ENCODE measurements at places on chromosomes 1 and 21. TPM values are rescaled to one million over a fixed set of nuclear protein-coding genes. Genes with fewer than 3 reads are reported as not detected.

ATP1A4 gene
- total RNA-seq, result not detected

GRCh38 chr1:107187399-107187798, 46.6 kb downstream of the NTNG1 start:
- no peaks in the 10 kb centered on the region for H3K4me1 ChIP-seq
- H3K27me3 ChIP-seq, result no peaks in the 10 kb centered on the region
- H3K27ac ChIP-seq, result no peak overlapping the region
- no peak overlapping the region for H3K4me3 ChIP-seq

GRCh38 chr1:69055194-69055593, 512.5 kb upstream of the LRRC7 start:
- DNase-seq, result no peak
- no peaks in the 10 kb centered on the region for H3K36me3 ChIP-seq
- H3K27ac ChIP-seq, result no peak overlapping the region
- H3K27me3 ChIP-seq, result no peaks in the 10 kb centered on the region

DNA sequence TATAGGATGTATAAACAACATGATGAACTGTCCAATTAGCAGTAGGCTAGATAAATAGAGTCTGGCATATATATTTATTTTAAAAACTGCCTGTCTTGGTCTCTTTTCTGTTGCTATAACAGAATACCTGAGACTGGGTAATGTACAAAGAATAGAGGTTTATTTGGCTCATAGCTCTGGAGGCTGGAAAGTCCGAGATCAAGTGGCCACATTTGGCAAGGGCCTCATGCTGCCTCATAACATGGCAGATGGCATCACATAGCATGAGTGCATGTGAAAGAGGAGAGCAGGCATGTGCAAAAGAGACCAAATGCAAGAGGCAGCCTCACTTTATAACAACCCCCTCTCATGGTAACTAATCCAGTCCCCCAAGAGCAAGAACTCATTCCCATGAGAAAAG, 6.0 kb downstream of the STYXL2 start:
- no peak overlapping the region for H3K27ac ChIP-seq
- no peak for DNase-seq
- H3K36me3 ChIP-seq, result no peaks in the 10 kb centered on the region
- H3K4me3 ChIP-seq, result no peak overlapping the region

GRCh38 chr21:14071902-14072734, 138.6 kb downstream of the LIPI start:
- H3K4me3 ChIP-seq, result no peak overlapping the region
- H3K4me1 ChIP-seq, result no peaks in the 10 kb centered on the region
- H3K27ac ChIP-seq, result no peak overlapping the region
- H3K36me3 ChIP-seq, result no peaks in the 10 kb centered on the region
- DNase-seq, result peak; percentile 20

- H3K27ac ChIP-seq, result peak overlapping the region; percentile 92
- peaks cover 7% of the 10 kb centered on the region for H3K27me3 ChIP-seq
- peak; percentile 43 for DNase-seq
Observed at GRCh38 chr1:52920791-52921291, 699 bp downstream of the ECHDC2 start.

GRCh38 chr1:6922096-6922931, 137.1 kb downstream of the CAMTA1 start:
- no peak overlapping the region for H3K4me3 ChIP-seq
- no peaks in the 10 kb centered on the region for H3K27me3 ChIP-seq
- no peak for DNase-seq
- H3K27ac ChIP-seq, result no peak overlapping the region
- H3K4me1 ChIP-seq, result no peaks in the 10 kb centered on the region
